ENCODE measurements at places on chromosomes 7 and 10. TPM values are rescaled to one million over a fixed set of nuclear protein-coding genes. Genes with fewer than 3 reads are reported as not detected.

SYT15 gene
- 1.5 TPM for total RNA-seq

ASZ1 gene
- total RNA-seq: not detected

CRTAC1 gene
- not detected for total RNA-seq

ENKUR gene
- total RNA-seq: not detected

MYPN gene
- not detected for total RNA-seq

FAM25G gene
- not detected for total RNA-seq

MPP7 gene
- total RNA-seq: 0.60 TPM

TAF3 gene
- 17.4 TPM for total RNA-seq

DNA sequence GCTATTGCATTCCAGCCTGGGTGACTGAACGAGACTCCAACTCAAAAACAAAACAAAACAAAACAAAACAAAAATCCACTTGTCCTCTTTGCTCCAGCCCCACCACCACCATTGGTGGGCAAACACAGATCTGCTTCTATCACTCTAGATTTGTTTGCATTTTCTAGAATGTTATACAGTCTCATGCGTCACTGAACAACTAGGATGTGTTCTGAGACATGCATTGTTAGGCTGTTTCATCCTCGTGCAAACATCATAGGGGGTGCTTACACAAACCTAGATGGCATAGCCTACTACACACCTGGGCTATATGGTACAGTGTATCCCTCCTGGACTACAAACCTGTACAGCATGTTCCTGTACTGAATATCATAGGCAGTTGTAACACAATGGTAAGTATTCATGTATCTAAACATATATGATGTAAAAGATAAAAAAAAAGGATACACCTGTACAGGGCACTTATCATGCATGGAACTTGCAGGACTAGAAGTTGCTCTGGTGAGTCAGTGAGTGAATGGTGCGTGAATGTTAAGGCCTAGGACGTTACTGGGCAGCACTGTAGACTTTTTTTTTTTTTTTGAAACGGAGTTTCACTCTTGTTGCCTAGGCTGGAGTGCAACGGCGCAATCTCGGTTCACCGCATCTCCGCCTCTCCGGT is 45.3 kb downstream of the BTBD16 start:
- DNase-seq: no peak

DNA sequence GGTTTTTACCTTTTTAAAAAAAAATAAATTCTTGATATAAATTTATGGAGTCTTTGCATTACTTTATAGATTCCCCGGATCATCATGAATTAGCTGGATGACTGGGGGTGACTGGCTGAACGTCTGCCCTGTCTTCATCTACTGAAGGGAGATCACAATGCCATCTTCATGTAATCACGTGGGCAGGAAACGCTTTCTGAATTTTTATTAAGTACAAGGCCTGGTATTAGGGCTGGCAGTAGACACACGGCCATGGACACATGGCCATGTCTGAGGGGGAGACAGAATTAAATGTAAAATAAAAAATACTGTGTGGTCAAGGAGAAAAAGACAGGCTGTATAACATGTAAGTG is 111.2 kb downstream of the VIPR2 start:
- DNase-seq: no peak

GRCh38 chr10:93894516-93895378 is 969 bp downstream of the SLC35G1 start:
- no peak for DNase-seq

DNA sequence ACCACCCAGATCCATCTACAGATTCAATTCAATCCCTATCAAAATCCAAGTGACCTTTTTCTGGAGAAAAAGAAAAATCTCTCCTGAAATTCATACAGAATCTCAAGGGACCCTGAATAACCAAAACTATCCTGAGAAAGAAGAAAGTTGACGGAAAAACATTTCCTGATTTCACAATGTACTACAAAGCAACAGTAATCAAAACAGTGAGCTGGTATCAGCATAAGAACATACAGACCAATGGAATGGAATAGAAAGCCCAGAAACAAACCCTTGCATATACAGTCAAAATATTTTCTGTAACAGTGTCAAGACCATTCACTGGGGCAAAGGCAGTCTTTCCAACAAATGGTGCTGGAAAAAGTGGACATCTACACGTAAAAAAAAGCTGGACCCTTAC is 89.9 kb downstream of the JMJD1C start:
- no peak for DNase-seq

DNA sequence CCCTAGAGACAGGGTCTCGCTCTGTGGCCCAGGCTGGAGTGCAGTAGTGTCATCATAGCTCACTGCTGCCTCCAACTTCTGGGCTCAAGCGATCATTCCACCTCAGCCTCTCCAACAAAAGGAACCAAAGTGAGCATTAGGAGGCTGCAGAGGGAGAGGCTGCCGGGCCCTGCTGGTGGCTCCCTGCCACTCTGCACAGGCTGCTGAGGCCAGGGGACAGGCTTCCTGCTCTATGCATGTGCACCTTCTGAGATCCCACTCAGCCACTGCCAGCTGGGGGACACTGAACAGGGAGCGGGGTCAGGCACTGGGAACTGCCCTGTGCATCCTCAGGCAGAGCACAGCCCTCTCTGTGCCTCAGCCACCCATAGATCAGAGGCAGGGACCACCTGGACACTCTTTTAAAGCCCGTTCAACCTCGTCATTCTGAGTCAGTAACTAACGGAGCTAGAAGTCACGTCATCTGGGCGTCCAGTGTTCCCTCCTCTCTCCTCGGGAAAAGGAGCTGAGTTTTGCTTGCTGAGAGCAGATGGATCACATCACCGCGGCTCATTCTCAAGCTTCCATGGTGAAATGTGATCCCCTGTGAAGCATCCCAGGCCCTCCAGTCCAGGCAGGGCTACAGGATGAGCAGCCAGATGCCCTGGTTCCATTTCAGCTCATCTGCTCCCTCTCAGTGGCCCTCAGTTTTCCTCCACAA is 109.6 kb downstream of the MYL10 start:
- DNase-seq: no peak

DNA sequence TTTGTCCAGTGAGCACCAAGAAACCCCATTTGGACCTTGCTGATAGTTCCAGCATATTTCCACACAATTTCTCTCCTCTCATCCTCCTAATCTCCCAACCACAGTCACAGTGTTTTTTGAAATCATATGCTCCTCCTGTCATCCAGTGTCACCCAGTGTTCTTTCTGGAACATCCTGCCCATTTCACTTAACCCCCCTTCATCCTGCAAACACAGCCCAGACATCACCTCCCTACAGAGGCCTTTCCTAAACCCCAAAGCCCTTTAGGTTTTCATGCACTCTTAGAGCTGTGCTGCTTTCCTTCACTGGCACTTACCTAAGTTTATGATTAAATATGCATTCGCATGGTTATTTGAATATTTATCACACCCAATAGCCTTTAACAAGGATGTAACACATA is 1158.0 kb upstream of the C7orf33 start:
- DNase-seq: no peak

DNA sequence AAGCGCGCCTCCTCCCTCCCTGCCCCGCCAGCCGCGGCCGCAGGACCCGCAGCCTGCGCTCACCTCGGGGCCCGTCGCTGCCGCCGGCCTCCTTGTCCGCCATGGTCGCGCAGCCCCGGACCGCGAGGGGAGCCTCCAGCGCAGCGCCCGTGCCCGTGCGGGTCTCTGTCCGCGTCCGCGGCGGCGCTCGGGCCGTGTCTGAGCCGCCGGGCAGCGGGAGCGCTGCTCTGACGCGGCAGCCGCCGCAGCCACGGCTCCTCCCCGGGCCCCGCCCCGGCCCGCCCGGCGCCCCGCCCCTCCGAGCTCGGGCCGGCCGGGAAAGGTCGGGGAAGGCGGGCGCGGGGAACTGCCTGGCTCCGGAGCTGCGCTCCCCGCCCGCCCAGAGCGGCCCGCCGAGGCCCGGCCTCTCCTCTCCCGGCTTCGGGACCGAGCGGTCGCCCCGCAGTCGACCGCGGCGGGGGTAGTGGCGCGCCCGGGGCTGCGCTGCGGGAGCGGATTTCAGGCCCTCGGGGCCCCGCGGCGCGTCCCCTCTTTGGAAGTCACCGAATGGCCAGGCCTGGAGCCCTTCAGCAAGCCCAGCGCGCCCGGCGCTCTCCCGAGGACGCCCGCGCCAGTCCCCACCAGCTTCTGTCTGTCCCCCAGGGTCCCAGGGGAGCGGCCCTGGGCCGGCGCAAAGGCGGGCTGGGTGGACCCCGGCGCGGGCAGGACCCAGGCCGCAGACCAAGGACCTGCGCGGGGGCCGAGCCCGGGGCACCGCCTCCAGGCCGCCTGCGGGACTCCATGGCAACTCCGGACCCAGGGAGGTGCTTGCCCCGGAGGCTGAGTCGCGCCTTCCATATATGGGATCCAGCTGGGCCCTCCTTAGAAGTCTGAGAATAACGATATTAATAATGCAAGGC is at the start of gene HSPA12A:
TSS of gene HSPA12A (minus strand) at position 200 of the 899 bp plus-strand sequence. CDS start at position 103, 97 bp downstream.
- DNase-seq: peak; percentile 41

DNA sequence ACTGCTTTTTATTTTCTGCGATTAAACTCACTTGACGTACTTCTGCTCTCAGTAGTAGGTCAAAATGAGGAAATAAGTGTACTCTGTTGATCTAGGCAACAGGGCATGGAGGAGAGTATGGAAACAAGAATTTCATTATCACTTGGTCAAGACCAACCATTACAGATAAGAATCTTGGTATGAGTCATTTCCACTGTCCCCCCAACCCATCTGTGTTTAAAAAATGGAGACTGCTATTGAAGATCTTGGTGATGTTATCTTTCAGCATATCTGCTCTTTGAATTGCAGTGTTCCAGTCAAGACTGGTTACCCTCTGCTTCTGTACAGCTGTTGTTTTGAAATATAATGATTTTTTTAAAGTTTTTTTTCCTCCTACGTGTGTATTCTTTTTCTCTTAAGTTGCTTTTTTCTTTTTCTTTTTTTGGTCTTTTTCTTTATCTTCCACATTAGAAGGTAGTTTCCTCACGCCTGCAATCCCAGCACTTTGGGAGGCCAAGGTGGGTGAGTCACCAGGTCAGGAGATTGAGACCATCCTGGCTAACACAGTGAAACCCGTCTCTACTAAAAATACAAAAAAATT is 11.7 kb downstream of the STAM start:
- no peak for DNase-seq

- no peak for DNase-seq
Measured at GRCh38 chr7:133568544-133568943, 315.7 kb downstream of the EXOC4 start.

DNA sequence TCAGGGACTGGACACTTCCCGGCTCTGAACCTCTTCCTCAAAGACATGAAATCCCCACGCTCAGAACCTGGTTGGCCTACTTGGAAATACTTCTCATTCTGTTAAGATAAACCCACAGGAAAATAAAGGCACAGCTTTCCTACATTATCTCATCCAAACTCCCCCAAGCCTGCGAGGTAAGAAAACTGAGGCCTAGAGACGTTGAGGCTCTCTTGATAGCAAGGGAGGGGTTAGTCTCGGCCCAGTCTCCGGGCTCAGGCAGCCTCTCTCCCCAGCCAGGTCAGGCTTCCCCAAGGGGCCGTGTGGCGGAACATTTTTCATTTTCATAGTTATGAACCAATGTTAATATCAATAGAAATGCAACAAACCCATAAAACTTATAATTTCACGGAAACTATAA is 4.6 kb upstream of the EIF3B start:
- DNase-seq: no peak

GRCh38 chr10:127015373-127015772 is 110.1 kb downstream of the DOCK1 start:
- DNase-seq: no peak

DNA sequence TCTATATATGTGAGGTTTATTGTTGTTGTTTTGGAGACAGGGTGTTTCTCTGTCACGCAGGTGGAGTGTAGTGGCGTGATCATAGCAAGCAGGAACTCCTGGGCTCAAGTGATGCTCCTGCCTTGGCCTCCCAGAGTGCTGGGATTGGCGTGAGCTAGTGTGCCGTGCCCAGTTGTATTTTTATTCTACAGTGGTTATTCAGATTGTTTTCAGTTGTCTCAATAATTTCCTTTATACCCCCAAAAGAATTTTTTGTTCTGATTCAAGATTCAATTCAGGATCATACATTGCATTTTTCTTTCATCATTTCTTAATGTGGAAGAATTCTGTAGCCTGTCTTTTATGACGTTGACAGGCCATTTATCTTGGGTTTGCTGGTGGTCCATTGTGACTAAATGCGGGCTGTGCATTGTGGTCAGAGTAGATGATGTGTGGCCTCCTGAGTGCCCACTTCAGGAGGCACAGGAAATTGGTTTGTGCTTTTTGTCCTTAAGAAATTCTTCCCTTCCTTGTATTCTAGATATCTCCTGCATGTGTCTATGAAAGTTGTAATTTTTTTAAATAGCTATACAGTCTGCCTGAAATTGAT is 22.9 kb downstream of the RBM33 start:
- no peak for DNase-seq

GRCh38 chr10:31920538-31920937 is 8.1 kb downstream of the ARHGAP12 start:
- no peak for DNase-seq

DNA sequence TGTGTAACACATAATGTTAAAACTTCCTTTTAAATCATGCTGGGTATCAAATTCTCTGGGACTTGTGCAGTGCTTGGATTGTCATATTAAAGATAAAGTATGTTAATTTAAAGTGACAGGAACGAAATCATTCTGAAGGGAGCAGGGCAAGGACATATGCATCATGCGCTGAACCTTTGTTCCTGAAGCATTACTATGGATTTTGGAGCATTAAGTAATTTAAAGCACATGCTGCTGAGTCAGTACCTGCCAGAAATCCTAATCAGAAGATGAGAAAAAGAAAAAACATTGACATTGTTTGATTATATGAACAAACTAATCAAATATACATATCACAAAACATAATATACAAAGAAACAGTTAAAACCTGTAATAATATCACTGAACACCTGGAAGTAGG is 101.4 kb downstream of the MICU1 start:
- DNase-seq: no peak

- no peak for DNase-seq
Measured at GRCh38 chr7:127419196-127419595, 26.7 kb upstream of the ZNF800 start.

DNA sequence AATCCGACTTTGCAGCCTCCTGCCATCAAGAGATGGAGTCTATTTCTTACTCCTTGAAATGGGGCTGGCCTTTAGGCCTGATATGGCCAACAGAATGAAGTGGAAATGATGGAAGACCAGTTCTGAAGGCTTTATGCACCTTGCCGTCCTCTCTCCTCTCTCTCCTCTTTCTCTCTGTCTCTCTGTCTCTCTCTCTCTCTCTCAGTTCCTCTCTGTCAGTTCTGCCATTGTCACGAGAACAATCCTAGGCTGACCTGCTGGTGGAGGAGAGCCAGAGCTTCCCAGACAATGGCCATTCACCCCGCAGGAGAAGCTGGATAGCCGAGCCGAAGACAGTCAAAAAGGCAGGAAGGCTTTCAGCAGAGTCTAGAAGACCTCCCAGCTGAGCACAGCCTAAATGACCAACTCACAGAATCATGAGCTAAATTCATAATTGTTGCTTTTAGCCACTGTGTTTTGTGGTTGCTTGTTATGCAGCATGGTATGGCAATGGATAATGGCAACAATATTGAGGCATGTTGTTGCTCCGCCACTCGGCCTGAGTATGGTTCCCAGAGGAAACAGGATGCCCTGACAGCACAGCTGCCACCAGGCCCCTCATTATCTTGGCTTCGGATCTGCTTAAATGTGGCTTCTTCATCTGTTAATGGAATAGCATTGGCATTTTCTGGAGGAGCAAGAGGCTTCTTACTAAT is 35.5 kb downstream of the FRMPD2 start:
- DNase-seq: no peak

Data from activated T-helper 2 cell treated with anti-CD3 and anti-CD28 coated beads, Interferon-gamma antibody, Interleukin-2, Interleukin-4, amounts not matched to agents 10 μg/mL and 5 μg/mL and 100 μg/mL, durations not matched to agents 14 hours and 24 hours and 36 hours (primary cell).